ENCODE measurements at places on chromosomes 16 and 17. TPM values are rescaled to one million over a fixed set of nuclear protein-coding genes. Genes with fewer than 3 reads are reported as not detected.

Gene KRTAP1-1
- not detected for total RNA-seq

Gene MTHFSD
- 16.5 TPM for total RNA-seq

Gene ARL6IP1
- total RNA-seq, result 343 TPM

Gene MGAT5B
- 34.9 TPM for total RNA-seq
